ENCODE measurements at places on chromosomes 4 and X. TPM values are rescaled to one million over a fixed set of nuclear protein-coding genes. Genes with fewer than 3 reads are reported as not detected.
A peak's percentile ranks its signal among the peaks of the same experiment; 100 is the strongest.

CENPVL2 gene
- 0.25 TPM for total RNA-seq

NDNF gene
- 0.34 TPM for total RNA-seq

GRCh38 chrX:68727696-68728095 is 80.2 kb downstream of the STARD8 start:
- H3K27me3 ChIP-seq = no peaks in the 10 kb centered on the region
- H3K4me1 ChIP-seq = no peaks in the 10 kb centered on the region
- no peak overlapping the region for H3K4me3 ChIP-seq
- DNase-seq = no peak
- H3K36me3 ChIP-seq = no peaks in the 10 kb centered on the region

FABP2 gene
- not detected for total RNA-seq

ERVMER34-1 gene
- 0.32 TPM for total RNA-seq

DNA sequence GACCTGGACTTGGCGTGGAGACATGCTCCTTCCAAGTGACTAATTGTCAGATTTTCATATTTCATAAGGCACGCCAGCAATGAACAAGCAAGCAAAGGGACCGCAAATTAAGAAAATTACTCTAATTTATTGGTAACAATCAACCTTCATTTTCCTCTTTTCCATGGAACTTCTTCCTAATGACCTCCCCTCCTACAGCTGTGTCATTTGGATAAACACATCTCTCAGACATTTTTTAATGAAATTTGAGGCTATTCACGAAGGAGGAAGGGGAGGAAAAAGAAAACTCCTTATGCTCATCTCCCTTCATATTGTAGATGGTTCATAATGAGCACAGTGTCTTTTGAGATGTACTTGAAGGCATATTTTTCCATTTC is 38.6 kb upstream of the TLR3 start:
- peaks cover 19% of the 10 kb centered on the region for H3K4me1 ChIP-seq
- no peak for DNase-seq
- peak overlapping the region; percentile 40 for H3K27ac ChIP-seq
- H3K36me3 ChIP-seq = no peaks in the 10 kb centered on the region
- peak overlapping the region; percentile 19 for H3K4me3 ChIP-seq
- H3K27me3 ChIP-seq = no peaks in the 10 kb centered on the region

Data from astrocyte (in vitro differentiated cells and primary cell).